ENCODE measurements at places on chromosomes 4 and X. TPM values are rescaled to one million over a fixed set of nuclear protein-coding genes. Genes with fewer than 3 reads are reported as not detected.

DNA sequence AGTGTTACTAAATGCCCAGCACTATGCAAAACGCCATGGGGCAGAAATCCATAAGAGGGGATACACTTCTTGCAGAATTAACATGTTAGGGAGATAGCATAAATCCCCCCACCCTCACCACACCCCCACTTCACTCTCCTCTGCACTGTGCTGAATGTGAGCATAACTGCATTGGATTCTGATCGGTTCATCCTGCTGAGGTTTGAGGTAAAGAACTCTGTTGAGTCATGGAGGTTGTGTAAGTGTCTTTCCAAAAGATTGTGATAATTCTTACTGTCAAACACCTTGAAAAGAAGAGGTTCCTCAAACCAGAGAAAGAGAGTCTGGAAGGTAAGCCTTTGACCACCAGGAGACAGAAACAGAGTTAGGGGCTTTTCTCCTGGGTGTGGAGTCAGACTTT, 43.6 kb downstream of the RBM47 start:
- H3K27me3 ChIP-seq, result no peaks in the 10 kb centered on the region
- no peaks in the 10 kb centered on the region for H3K36me3 ChIP-seq
- H3K27ac ChIP-seq, result no peak overlapping the region
- no peak for DNase-seq
- H3K4me1 ChIP-seq, result peaks cover 25% of the 10 kb centered on the region

DNA sequence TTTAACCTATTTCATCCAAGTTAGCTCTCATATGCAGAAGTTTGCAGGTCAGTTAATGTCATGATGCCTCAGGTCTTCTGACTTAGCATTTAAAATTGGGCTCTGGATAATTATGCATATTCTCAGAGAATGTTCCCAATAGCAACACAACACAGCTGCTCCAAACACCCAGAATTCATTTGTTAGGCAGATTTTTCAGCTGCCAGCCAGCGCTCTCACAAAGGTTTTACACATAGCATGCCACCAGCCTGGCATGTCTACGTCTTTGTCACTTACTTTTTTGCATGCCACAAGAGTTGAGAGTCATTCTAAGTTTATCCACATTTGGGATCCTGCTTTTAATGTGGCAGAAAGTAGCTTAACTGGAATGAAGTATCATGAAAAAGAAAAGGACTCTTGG, 84.8 kb downstream of the LIMCH1 start:
- no peak overlapping the region for H3K4me3 ChIP-seq
- no peak overlapping the region for H3K27ac ChIP-seq
- H3K27me3 ChIP-seq, result no peaks in the 10 kb centered on the region
- no peaks in the 10 kb centered on the region for H3K4me1 ChIP-seq

DNA sequence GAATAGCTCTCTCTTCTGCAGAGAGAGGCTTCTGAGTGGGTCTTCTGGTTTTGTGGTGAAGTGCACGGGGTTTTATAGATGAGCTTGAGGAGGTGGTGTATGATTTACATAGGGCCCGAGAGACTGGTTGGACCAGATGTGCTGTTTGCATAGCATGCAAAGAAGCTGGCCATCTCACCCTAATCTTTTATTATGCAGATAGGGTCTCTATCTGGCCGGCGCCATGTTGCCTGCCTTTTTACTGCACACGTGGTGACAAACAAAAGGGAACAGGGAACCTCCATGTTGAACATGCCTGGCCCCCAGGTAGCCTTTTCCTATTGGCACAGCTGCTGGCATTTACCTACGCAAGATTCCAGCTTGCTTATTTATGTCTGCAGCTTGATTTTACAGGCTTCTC, 473.3 kb upstream of the FAM47C start:
- no peaks in the 10 kb centered on the region for H3K36me3 ChIP-seq
- no peak for DNase-seq
- no peak overlapping the region for H3K4me3 ChIP-seq
- H3K4me1 ChIP-seq, result no peaks in the 10 kb centered on the region
- no peaks in the 10 kb centered on the region for H3K27me3 ChIP-seq

The SMAD1 gene
- total RNA-seq, result 39.5 TPM

The GAB1 gene
- total RNA-seq, result 38.0 TPM

The LGI2 gene
- total RNA-seq, result 7.5 TPM

The PLCXD1 gene
- 11.0 TPM for total RNA-seq

The IL21 gene
- not detected for total RNA-seq
